ENCODE measurements at places on chromosomes 2 and 18.

DNA sequence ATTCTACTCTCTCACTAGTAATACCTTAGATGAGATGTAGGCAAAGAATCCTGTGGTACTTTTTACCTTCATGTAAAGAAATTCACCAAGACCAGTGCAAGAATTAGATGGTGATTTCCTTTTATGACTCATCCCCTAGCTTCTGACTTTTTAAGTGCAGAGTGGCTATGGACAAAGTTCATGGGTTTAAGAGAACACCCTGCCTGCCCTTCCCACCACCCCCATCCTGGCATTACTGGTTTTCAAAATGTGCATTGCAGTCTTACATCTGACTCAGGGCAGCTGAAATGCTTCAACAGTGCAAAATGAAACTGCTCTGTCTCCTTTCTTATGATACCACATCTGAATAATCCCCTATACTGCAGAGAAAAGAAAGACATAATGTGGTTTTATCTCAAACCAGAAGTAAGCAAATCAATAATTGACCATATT, 22.6 kb downstream of the MAIP1 start:
- no peak for DNase-seq

DNA sequence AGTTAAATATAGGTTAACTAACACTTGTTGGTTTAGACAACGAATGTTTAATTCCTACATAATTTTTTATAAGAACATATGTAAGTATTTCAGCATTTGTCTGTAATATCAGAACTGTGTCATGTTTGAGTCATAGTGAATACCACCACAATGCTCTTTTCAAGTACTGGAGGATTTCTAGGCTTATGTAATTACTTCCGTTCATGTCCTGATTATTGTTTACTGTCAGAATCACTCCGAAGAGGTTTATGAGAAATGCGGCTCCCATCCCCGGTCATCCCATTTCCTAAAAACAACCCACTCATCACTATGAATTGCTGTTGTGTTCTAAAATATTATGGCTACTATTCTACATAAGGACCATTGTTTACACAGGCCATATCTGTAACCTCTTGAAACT, 45.1 kb downstream of the CDH19 start:
- DNase-seq: no peak

GRCh38 chr2:187435078-187435477, 13.0 kb downstream of the CALCRL start:
- no peak for DNase-seq

GRCh38 chr2:143528021-143528420, 398.8 kb downstream of the ARHGAP15 start:
- DNase-seq: no peak

GRCh38 chr2:223889229-223889628, 51.8 kb upstream of the AP1S3 start:
- no peak for DNase-seq

DNA sequence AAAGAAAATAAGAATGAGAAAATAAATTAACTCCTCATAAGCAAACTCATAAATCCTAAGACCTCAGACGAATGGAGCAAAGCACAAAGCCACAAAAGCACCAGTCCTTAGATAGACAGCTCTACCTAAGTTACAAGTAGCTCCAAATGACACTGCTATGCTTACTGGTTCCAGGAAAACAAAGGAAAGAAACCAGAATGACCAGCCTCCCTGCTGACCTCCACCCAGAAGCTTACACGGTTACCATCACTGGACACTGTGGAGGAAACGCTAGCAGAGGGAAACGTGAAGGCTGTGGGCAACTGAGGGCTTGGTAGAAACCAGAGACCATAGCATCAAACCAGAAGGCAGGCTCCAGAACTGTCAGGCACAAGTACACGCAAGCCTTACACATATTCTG, 67.8 kb downstream of the STK39 start:
- DNase-seq: no peak

GRCh38 chr18:29172756-29173067, 995.8 kb upstream of the CDH2 start:
- no peak for DNase-seq

GRCh38 chr2:105797298-105797819, 52.6 kb downstream of the NCK2 start:
- DNase-seq: no peak

- no peak for DNase-seq
These were observed 52.0 kb upstream of the CHN1 start for GRCh38 chr2:175057078-175057685.

DNA sequence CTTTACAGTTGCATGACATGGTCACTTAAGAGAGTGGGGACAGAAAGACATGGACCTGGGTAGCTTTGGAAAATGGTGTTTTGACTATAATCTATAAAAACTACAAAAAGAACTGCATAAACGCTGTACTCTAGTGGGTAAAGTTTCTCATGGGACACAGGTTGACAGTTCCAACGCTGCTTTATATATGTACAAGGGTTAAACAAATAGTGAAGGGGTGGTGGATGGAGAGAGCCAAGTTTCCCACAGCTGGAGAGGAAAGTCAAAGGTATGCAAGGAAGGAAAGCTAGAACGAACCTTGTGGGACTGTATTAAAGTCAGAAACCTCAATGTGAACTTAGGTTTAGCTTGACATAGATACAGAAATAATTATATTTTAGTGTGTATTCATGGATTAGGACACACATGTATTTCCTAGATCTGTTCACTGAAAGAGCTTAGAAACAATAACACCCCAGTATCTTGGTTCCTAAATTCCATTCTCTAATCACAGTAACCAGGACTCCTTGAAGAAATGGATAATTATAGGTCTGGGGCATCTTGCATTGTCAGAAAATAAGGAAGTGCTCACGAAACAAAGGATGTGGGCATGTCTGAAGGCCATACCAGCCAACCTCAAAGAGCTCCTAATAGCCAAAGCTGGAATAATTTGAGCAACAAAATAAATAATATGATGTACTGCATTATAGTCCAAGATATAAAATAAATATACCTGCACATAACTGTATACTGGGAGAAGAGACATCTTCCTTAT, 28.8 kb downstream of the TANC1 start:
- DNase-seq: no peak

GRCh38 chr18:41396211-41396610, 558.8 kb upstream of the PIK3C3 start:
- no peak for DNase-seq

DNA sequence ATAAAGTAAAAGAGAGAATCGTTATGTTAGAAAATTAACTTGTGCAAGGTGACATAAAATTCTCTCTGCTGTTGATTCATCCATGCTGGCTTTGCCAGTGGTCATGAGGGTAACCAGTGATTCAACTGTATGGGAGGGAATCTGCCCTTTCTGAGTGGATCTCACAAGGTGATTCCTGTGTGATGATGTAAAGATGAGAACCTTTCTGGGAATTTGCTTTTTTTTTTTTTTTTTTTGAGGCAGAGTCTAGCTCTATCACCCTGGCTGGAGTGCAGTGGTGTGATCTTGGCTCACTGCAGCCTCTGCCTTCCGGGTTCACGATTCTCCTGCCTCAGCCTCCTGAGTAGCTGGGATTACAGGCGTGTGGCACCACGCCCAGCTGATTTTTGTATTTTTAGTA, 23.3 kb downstream of the RAB31 start:
- no peak for DNase-seq

DNA sequence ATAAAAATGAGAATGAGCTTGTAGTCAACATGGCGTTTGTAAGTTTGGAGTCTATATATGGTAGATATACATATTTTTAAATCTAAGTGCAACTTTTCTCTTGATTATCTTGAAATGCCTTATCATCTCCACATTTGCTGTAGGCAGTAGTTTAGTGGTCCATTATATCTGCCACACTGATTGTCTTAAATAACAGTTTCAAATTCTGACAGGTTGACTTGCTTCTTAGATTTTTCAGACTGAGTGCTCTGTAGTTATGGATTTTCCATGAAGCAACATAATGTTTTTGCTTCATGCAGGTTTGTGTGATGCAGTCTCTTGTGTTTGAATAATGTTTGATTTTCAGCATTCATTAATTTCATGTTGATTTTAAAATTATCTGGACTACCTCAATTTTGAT, 12.3 kb downstream of the PARD3B start:
- DNase-seq: no peak

DNA sequence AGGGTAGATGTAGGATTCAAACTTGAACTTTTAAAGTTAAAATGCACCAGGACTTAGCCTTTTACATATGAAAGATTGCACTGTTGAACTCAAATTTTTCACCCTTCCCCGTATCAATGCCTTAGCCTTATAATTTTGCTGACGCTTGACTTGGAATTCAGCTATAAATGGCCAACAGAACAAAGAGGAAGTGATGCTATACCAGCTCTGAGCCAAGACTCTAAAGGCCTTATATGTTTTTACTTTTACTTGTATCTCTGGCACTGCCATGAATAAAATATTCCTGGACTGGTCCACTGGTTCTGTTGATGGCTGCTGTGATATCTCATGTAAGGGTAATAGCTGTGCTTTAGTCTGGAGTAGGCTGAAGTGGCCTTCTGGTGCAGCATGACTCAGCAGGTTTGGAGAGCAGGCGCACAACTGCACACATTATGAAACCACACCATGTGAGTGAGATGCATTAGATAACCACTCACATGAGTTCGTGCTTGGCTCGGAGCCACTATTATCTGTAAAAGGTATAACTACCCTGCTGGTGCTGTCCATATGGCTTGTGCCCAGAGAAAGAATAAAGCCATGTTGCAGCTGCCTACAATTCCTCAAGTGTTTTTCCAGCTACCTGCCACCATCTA, 8.4 kb upstream of the IER3IP1 start:
- DNase-seq: no peak

- DNase-seq: no peak
These were observed 307.0 kb upstream of the CWC22 start for GRCh38 chr2:180314086-180314485.

DNA sequence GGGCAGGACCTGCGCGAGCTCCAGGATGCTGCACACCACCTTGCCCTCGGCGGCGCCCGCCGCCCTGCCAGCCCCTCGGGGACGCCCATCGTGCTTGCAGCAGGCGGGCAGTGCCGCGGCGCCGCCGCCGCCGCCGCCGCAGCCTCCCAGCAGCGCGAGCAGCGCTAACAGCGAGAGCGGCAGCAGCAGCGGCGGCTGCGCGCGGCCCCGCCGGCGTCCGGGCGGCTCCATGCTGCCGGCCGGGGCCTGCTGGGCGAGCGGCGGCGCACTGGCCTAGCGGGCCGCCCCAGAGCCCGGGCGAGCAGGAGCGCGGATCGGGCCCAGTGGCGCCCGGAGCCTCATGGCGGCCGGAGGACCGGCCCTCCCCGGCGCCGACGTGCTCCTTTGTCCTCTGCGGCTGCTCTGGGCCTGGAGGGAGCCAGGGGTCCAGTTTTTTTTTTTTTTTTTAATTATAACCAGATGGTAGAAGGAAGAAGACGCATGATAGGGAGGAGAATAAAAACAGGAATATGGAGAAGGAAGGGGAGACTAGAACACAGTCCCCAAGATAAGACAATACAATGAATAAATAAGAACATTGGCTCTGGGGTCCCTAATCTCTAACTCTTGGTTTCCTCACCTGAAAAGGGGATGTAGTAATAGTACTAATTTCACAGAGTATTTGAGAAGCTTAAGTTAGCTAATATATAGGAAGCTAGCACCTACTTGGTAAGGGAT, 17.1 kb upstream of the ANKRD62 start:
- no peak for DNase-seq

GRCh38 chr2:42923580-42924417, 131.4 kb upstream of the HAAO start:
- DNase-seq: peak; percentile 41

DNA sequence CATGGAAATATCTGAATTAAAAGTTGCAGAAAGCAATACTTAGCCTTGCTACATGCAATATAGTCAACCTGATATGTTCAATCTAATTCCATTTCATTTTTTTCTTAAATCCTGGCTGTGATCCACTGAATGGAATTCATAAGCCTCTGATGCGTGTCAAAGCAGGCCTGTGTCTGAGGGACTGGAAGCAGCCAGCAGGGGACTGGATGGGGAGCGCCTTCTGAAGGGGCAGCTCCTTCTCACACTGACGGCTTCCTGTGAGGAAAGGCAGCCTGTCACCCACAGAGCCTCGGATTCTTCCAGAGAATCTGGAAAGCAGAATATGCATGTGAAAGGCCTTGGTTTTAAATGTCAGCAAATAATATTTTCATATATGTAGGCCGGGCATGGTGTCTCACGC, 73.5 kb downstream of the KCNF1 start:
- no peak for DNase-seq

- DNase-seq: no peak
These were observed 70.2 kb downstream of the HRH4 start for GRCh38 chr18:24530630-24531111.

- no peak for DNase-seq
These were observed 91.9 kb downstream of the QPCT start for GRCh38 chr2:37436323-37436722.

GRCh38 chr2:165361514-165361913, 108.0 kb upstream of the CSRNP3 start:
- no peak for DNase-seq

- DNase-seq: no peak
These were observed 5.6 kb downstream of the SLC66A3 start for GRCh38 chr2:11160731-11161455.

DNA sequence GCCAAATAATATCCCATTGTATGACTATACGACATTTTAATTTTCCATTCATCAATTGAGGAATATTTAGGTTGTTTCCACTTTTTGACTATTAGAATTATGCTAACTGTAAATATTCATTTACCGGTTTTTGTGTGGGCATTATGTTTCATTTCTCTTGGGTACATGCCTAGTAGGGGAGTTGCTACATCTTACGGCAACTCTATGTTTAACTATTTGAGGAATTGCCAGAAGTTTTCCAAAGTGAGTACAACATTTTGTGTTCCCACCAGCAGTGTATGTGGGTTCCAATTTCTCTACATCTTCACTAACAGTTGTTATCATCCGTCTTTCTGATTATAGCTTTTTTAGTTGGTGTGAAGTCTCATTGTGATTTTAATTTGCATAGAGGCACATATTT, 1.6 kb upstream of the KDSR start:
- DNase-seq: no peak

- DNase-seq: no peak
These were observed 318.2 kb upstream of the NRXN1 start for GRCh38 chr2:51350100-51350499.

Data from right forelimb (tissue), 1 donor.